ENCODE measurements at places on chromosomes 4 and X.

DNA sequence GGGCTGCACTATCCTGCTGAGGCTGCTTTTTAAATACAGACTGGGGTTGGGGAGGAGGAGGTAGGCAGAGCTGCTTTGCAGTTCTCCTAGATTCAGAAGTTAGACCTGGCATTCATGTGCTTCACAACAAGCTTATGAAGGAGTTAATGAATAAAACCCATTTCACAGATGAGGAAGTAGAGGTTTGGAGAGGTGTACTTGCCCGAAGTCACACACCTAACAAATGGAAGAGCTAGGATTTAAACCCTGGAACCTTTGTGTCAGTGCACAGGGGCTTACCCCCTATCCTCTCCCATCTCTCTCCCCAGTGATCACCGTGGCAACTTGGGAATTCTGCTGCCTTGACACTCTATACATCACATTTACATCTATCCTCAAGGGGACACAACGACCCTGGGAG is 3.6 kb upstream of the MTM1 start:
- DNase-seq: no peak

DNA sequence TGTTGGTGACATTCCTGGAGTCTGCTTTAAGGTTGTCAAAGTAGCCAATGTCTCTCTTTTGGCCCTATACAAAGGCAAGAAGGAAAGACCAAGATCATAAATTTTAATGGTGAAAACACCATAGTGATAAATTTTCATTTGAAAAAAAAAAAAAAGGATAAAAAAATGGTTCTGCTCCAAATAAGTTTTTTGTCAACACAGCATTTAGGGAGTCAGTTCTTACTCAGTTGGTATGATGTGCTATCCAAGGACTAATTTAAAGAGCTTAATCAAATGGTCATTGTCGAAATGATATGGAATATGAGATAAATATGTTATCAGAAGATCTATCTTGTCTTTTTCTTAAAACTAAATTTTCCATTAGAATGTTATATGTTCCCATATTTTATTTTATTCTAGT is 83.9 kb downstream of the PCDH18 start:
- DNase-seq: no peak

GRCh38 chrX:153927672-153927921 is 1.5 kb upstream of the ARHGAP4 start:
- DNase-seq: no peak

DNA sequence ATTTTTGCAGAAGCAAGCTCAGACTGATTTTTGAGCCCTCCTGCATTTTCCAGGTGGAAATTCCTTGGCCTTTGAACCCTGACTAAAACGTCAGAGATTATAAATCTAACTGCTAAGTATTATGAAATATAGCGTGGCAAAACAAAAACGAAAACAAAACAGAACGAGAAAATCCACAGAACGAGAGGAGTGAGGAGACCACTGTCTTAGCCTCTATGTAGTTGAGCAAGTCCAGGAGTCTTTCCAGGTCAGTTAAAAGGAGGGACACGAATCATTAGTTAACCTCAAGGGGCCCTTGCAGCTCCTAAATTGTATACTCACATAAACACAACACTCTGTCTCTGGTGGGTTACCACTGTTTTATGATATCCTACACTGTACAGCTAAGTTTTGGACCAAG is 80.2 kb downstream of the SYNPO2 start:
- DNase-seq: no peak

GRCh38 chr4:143358923-143359643 is 22.4 kb downstream of the GAB1 start:
- DNase-seq: no peak

Data from BE2C (cell line).